Cerebellar nuclear complex (tissue), 1 donor: ENCODE measurements at places on chromosomes 16 and 17.

DNA sequence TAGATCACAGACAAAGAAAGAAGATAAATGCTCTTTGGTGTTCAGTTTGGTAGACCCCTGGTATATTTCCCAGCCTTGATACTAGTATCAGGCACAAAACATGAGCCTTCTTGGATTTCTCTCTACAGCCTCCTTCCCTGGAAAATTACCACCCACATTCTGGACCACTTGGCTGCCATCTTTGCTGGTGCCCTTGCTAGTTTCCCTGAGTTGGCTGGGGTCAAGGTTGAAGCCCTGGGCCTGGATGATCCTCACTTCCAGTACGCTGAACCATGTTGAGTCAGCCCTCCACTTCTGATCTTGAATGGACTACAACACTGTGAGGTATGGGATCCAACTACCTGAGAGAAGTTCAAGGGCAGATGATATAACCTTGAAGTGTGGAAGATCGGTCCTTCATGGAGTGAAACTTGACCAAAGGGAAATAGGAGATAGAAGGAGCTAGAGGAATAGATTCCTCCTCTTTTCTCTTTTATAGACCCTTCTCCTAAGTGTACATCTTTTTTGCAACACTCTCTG, 501.4 kb downstream of the TMEM114 start:
- no peak for DNase-seq

DNA sequence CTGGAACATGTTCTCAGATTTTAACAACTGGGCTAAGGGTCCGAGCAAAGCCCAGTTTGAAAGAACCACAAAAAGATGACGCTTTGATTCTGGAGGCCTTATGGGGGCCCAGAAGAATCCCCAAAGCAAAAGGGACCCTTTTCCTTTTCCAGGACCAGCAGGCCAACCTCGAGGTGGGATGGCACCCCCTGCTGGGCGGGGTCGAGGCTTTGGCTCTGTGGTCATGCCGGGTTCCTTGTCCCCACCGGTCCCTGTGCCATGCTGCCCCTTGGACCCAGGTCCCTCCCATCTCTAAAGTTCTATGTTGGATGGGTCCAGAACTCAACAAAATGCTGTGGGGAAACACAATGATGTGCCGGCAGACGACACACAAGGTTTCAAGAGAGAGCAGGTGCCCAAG, 30.9 kb downstream of the TMEM204 start:
- DNase-seq, result no peak

DNA sequence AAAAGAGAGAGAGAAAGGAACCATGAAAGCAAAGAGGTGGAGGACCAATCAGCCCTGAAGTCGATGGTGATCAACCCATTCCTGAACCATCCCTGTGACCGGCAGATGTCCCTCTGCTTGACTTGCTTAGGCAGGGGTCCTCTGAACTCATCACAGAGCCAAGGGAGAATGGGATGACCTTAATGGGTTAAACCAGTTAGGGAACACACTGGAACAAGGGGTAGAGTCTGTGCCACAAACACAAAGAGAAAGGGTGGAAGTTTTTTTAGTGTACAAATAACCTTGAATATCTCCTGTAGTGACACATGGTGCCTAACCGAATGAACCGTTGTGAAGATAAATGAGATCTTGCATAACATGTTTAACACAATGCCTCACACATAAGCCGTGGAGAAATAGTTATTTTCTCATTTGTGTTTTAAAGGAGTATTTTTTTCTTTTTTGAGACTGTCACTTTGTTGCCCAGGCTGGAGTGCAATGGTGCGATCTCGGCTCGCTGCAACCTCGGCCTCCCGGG, 11.2 kb downstream of the NAA60 start:
- DNase-seq, result no peak

GRCh38 chr17:61799812-61800484, 63.4 kb downstream of the BRIP1 start:
- DNase-seq, result no peak

DNA sequence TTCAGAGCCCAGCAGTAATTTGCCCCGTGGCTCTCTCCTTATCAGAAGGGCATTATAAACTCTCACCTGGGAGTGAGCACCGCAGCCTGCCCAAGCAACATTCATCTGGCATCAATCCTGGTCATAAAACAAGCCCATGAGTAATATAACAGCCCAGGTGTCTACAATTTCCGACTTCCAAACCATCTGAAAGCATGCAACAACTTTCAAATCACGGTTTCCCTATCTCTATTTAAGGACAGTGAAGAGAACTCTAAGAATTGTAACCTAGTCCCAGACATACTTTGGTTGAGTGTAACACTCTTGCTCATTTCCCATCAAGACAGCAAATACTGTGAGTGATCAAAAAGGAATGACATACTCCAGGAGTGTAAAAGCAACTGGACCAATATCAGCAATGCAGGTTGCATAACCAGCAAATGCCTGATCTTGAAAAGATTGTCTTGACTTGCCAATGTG, 487.4 kb upstream of the SOX9 start:
- no peak for DNase-seq

GRCh38 chr17:28951991-28952975, 965 bp upstream of the PHF12 start:
- peak; percentile 93 for DNase-seq

DNA sequence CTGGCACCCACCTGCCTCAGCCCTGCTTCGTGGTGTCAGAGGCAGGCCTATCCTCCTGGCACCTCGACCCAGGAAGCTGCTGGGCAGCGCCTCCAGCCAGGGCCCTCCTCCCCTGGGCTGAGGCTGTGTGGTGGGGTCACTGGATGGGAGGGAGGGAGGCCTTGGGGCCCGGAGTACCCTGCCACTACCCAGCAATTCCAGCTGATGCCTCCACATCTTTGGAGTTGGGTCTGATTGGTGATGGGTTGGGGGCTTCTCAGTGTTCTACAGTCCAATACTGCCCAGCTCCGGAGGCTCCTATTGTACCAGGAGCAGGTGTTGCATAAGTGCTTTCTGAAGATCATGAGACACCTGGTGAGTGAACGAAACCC, 48.0 kb downstream of the USP22 start:
- no peak for DNase-seq

DNA sequence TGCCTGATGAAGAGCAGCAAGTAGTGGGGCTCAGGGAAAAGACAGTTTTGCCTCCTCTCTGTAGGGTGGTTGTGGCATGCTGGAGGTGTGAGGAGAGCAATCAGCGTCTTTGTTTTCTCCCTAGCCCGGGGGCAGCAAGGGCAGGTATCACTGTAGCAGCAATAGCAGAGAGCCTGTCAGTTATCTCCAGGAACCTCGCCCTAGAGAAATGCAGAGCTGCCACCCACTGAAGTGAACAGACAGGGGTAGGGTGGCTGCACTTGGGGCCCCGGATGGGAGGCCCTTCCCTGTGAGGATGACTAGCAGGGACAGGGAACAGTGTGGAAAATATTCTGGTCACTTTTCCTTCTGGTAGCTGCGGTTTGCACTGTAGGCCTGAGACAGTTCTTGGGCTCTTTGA, 886.5 kb downstream of the CDH8 start:
- no peak for DNase-seq

GRCh38 chr17:2874189-2874686, 78.0 kb downstream of the RAP1GAP2 start:
- DNase-seq, result no peak

- no peak for DNase-seq
Measured at GRCh38 chr17:72529386-72529785, 408.6 kb downstream of the SOX9 start.
